ENCODE measurements at places on chromosomes 16 and 17. TPM values are rescaled to one million over a fixed set of nuclear protein-coding genes. Genes with fewer than 3 reads are reported as not detected.
A peak's percentile ranks its signal among the peaks of the same experiment; 100 is the strongest.

DNA sequence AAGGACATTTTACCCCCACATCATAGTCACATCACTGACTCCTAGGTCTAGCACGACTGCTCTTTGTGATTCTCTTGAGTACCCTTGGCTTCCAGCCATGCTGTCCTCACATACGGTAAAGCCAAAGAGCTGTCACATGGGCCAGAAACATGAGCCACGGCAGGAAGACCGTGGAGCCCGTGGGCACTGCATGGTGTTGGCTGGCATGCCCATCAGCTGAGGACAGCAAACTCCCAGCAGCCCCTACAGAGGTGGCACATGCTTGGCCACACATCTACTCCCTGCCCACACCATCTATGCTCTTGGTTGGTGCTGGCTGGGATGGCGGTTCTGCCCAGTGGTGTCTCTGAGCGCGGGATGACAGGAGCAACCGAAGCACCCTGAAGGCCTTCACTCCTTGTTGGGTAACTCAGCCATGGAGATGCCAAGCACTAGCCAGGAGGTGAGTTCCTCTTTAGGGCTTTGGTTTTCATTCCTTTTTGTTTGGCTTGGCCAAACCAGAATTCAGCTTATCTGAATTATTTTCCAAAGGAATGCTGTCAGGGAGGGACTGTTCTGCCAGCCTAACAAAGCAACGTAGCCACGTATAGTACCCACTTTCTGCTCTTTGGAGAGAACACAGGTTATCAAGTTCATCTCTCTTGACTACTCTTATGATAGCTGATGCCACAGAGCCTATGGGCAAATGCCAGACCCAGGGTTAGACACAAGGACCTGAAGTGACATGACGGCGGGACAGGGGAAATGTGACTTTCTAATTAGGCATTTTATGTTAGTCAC, 10.0 kb downstream of the TNFAIP1 start:
- DNase-seq, result no peak

GRCh38 chr17:7352910-7353635, 1.1 kb downstream of the KCTD11 start:
- DNase-seq, result peak; percentile 70

DNA sequence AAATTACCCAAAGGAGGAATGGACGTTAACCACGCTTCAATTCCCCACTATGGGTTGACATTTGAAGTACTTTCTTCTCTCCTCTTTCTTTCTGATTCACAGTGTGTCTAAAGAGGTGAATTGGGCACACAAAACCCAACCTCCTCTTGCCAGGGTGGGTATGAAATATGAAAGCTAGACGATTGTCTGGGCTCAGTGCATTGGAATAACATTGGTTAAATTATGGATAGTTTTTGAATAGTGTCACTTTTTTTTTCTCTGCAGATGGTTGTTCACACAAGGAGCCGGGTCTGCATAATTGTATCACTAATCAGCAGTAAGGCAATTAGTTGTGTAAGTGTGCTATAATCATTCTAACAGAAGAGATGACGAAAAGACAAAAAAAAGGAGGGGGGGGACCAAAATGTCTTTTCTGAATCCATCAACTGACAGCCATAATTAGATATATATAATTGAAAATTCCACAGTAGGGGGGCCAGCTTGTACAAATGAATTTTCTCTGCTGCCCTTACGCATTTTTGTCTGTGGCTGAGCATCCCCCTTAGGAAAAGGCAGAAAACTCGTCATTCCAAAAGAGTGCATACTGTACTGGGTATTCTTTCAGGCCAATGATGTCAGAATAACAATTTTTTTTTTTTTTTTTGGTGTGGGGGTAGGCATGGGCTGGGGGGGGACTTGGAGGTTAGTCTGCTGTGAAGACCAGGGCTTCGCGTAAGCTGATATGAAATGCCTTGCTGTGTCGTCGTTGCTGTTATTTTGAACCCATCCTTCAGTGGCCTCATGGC, 307.5 kb upstream of the SALL1 start:
- no peak for DNase-seq

- DNase-seq, result peak; percentile 89
These were observed 2.1 kb downstream of the ACE start for GRCh38 chr17:63478814-63479494.

- DNase-seq, result no peak
These were observed 4.8 kb downstream of the CDR2L start for GRCh38 chr17:74992223-74992622.

The SRCIN1 gene
- 4.5 TPM for total RNA-seq

GRCh38 chr16:24745791-24746190, 16.3 kb downstream of the TNRC6A start:
- no peak for DNase-seq

GRCh38 chr17:4940555-4941318, 669 bp downstream of the RNF167 start:
- DNase-seq, result peak; percentile 86

DNA sequence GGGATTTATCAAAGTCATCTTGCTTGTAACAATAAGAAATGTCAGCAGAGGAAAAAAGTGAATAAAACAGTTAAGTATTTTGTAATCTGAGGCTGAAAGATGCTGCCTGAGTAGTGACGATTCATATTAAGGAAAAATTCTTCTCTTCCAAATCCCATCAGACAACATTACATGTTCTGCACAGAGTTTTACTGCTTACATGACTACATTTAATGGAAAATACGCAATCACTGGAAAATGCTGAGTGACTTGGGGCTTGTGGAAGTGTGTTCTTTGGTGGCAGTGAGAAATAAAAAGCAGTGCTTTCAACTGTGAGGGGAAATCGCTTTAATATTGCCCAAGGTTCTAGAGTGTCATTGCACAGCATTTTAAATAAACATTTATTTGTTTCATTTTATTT, 1025.2 kb upstream of the GOT2 start:
- no peak for DNase-seq

- no peak for DNase-seq
These were observed 18.2 kb downstream of the ZNF213 start for GRCh38 chr16:3152991-3153368.

DNA sequence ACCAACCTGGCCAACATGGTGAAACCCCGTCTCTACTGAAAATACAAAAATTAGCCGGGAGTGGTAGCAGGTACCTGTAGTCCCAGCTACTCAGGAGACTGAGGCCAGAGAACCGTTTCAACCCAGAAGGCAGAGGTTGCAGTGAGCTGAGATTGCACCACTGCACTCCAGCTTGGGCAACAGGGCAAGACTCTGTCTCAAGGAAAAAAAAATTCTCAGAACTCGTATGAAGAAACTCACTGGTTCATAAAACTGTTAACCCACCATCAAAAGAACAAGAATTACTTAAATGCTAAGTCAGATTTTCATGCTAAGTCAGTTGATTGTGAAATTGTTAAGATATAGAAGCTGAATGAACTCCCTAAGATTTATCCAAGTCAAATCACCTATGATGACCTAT, 31.3 kb downstream of the SLC39A11 start:
- no peak for DNase-seq

- no peak for DNase-seq
These were observed 23.2 kb upstream of the FASN start for GRCh38 chr17:82121246-82121645.

- DNase-seq, result no peak
These were observed 3.8 kb downstream of the TBC1D16 start for GRCh38 chr17:80031691-80032430.

DNA sequence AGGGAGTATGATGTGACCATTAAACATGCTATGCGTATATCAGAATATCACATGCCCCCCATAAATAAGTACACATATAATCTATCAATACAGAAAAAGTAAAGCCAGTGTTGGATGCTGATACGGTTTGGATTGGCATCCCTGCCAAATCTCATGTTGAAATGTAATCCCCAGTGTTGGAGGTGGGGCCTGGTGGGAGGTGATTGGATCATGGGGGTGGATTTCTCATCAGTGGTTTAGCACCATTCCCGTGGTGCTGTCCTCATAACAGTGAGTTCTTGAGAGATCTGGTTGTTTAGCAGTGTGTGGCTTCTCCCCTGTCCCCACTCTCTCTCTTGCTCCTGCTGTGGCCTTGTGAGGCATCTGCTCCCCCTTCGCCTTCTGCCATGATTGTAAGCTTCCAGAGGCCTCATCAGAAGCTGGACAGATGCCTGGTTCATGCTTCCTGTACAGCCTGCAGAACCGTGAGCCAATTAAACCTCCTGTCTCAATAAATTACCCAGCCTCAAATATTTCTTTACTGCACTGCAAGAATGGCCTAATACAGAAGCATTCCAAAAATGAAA, 88.9 kb downstream of the AATF start:
- DNase-seq, result no peak

GRCh38 chr17:64599187-64599676, 62.9 kb downstream of the SMURF2 start:
- no peak for DNase-seq

The SPATA22 gene
- 0.67 TPM for total RNA-seq

GRCh38 chr17:18146259-18146658, 37.4 kb upstream of the ALKBH5 start:
- DNase-seq, result no peak

DNA sequence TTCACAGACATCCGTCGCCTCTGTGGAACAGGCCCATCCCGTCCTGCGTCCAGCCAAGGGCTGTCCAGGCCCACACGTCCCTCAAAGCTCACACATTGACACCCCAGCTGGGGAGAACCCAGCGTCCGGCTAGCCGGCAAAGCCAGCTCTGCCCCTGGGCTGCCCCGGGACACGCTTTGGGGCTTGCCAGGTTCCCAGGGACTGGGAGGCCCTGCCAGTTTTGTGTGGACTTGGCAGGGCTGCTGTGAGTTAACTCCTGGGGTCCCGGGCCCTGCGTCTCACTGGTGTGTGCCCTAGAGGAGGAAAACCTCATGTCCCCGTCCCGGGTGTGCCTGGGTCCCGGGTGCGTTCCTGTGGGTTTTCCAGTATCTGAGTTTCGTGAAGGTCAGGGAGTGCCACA, 6.3 kb downstream of the SOX8 start:
- no peak for DNase-seq

DNA sequence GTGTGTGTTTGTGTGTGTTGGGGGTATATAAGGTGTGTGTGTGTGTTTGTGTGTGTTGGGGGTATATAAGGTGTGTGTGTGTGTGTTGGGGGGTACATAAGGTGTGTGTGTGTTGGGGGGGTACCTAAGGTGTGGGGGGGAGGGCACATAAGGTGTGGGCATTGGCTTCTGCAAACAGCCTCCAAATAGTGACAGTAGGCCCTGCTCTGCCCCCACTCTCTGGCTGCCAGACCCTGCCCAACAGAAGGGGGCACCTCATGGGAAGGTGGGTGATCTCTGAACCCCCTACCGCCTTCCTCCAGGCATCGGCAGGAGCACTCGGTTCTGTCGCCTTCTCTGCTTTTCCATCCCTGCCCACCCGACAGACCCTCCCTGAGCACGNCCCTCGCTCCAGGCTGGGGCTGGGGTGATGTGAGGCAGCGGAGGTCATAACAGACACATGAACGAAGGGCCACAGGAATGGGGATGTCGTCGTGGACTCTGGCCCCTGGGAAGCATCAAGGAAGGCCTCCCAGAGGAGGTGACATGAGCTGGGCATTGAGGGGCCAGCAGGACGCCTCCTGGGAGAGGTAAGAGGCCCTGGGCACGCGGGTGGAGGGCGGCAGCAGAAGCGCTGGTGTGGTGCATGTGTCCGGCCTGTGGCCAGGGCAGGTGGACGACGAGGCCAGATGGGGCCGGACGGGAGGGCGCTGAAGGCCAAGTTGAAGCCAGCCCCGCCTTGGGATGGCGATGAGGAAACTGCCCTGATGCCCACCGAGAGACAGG, 136.6 kb upstream of the RPH3AL start:
- no peak for DNase-seq

- DNase-seq, result no peak
These were observed 557.4 kb upstream of the PSMD7 start for GRCh38 chr16:73739049-73739769.

DNA sequence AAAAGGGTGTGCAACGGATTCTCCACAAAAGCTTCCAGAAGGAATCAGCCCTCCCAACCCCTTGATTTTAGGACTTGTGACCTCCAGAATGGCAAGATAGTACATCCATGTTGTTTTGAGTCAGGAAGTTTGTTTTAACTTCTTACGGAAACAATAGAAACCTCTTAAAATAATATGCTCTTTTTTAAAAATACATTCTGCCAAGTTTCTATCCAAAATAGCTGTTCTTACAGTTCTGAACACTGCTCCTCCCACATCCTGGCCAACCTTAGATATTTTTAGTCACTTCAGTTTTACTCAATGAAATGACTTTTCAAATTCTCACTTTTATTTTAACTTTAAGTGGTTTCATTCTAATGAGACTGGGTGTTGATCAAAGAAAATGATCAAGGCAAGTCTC, 156.4 kb downstream of the ZNF18 start:
- no peak for DNase-seq

GRCh38 chr16:79318143-79318899, 282.2 kb downstream of the MAF start:
- DNase-seq, result no peak

- DNase-seq, result peak; percentile 84
These were observed 11.9 kb downstream of the TBX2 start for GRCh38 chr17:61411261-61412142.

The MPV17L gene
- total RNA-seq, result 7.9 TPM

- no peak for DNase-seq
These were observed 8.4 kb upstream of the PIEZO1 start for GRCh38 chr16:88793251-88793954.

The ADGRG1 gene
- 47.4 TPM for total RNA-seq

- no peak for DNase-seq
These were observed 27.8 kb downstream of the CYB5D2 start for GRCh38 chr17:4170639-4171280.

The PDP2 gene
- 17.6 TPM for total RNA-seq

GRCh38 chr16:22352723-22353122, 21.7 kb downstream of the CDR2 start:
- DNase-seq, result no peak

The LLGL2 gene
- total RNA-seq, result 11.0 TPM

Measured in sciatic nerve (tissue), 2 donors.